A172 (cell line): ENCODE measurements at places on chromosomes 7 and 10. TPM values are rescaled to one million over a fixed set of nuclear protein-coding genes. Genes with fewer than 3 reads are reported as not detected.
A peak's percentile ranks its signal among the peaks of the same experiment; 100 is the strongest.

The ASZ1 gene
- not detected in 2 replicates for total RNA-seq

GRCh38 chr7:24703296-24703695 lies 54.0 kb downstream of the GSDME start:
- no peak for DNase-seq

GRCh38 chr10:130816116-130816901 lies 495.2 kb downstream of the TCERG1L start:
- DNase-seq: no peak

DNA sequence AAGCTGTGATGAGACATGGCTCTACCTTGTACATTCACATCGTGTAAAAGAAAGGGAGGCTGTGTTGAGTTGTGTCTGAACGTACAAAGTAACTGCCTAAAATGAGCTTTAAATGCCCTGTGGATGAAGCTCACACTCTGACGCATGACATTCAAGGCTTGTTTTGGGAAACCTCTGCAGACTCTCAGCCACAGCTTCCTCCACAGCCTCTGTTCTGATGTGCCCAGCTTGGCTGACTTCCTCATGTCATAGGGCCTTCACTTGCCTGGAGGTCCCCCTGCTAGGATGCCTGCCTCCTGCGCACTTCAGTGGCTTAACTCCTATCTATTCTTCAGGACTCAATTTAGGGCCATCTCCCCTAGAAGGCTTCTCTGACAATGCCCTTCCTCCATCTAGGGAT lies 230.0 kb upstream of the HABP2 start:
- DNase-seq: no peak

DNA sequence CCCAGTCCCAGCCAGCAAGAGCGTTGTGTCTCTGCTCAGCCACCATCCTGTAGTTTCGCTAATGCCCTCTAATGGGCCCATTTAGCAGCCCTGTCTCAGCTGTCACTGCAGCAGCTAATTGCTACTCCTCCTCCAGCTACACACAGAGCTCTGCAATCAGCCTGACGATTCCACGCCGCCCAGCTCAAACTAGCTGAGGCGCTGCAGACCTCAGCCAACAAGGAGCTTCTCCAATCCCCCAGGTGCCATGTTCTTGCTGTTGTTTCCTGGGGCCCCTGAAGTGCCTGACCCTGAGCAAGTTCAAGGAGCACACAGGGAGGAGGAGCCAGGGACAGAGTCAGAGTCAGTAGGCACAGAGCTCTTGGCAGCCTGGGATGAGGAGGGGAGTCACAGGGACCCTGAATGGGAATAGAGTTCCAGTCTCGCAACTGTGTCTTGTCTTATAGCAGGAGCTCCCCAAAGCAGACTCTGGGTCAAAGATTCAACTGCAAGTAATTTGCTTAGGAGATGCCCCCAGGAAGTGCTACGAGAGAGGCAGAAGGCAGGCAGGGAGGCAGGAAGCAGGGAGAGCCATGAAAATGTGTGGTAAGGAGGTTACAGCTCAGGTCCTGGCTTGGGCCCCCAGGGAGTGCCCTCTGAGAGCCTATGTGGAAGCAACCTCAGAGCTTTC lies 135.8 kb upstream of the UNC5B start:
- no peak for DNase-seq

DNA sequence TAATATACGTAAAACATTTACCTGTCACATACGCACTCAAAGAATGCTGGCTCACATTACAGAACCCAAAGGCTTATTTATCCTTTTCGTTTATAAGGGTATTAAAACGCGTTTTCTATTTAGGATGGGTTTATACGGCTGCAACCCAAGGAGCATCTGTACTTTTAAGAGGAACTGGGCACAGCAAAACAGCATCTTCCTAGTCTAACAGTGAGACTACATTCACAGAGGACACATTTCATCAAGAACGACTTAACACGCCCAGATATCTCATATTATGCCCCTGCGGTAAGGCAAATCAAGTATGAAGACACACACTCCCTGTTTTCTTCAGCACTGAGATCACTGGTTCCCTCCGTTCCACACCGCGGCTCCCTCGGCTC lies 533 bp upstream of the DMTF1 start:
- no peak for DNase-seq

GRCh38 chr7:12031186-12031585 lies 179.9 kb upstream of the TMEM106B start:
- peak; percentile 8 for DNase-seq

GRCh38 chr7:1749864-1750466 lies 79.9 kb downstream of the ELFN1 start:
- peak; percentile 55 for DNase-seq
